ENCODE measurements at places on chromosomes 1 and 21. TPM values are rescaled to one million over a fixed set of nuclear protein-coding genes. Genes with fewer than 3 reads are reported as not detected.
A peak's percentile ranks its signal among the peaks of the same experiment; 100 is the strongest.

- no peak overlapping the region for H3K4me3 ChIP-seq
- no peak for DNase-seq
- H3K27me3 ChIP-seq = no peaks in the 10 kb centered on the region
- no peak overlapping the region for H3K27ac ChIP-seq
- no peaks in the 10 kb centered on the region for H3K36me3 ChIP-seq
Observed at GRCh38 chr1:53172426-53173128, 24.0 kb upstream of the CPT2 start.

DNA sequence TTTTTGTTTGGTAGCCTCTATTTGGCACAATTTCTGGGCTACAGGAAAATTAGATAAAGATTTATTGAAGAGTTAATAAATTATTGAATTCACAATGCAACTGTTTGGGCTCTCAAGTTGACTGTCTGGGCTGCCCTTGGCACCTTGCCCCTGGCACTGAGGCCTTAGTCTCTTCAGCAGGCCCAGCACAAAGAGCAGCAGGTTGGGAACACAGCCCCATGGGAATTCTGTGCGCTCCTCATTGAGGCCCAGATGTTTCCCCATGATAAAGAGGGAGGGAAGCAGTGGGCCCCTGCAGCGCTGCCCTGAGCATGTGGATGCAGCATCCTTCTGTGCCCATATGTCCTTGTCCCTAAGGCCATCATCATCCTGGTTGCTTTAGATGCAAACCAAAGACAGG, 2.9 kb downstream of the CRNN start:
- no peaks in the 10 kb centered on the region for H3K4me1 ChIP-seq
- H3K27ac ChIP-seq = no peak overlapping the region
- H3K4me3 ChIP-seq = no peak overlapping the region
- no peaks in the 10 kb centered on the region for H3K36me3 ChIP-seq
- no peak for DNase-seq

DNA sequence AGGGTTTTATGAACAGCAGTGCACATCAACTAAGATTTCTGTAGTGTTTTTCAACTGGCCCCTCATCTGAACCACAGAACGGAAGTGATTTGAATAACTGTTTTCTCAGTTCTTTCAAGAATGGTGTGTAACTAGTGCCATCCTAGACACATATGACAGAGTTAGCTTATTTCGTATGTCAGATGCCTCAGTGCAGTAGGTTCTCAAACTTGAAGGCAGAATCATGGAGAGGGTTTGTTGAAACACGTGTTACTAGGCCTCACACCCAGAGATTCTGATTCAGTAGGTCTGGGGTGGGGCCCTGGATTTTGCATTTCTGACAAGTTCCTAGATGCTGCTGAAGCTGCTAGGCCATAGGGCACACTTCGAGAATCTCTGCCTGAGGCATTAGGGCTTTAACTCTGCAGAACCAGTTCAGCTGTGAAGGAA, 49.0 kb downstream of the SCCPDH start:
- H3K27me3 ChIP-seq = no peaks in the 10 kb centered on the region
- no peaks in the 10 kb centered on the region for H3K36me3 ChIP-seq
- H3K4me1 ChIP-seq = no peaks in the 10 kb centered on the region

DNA sequence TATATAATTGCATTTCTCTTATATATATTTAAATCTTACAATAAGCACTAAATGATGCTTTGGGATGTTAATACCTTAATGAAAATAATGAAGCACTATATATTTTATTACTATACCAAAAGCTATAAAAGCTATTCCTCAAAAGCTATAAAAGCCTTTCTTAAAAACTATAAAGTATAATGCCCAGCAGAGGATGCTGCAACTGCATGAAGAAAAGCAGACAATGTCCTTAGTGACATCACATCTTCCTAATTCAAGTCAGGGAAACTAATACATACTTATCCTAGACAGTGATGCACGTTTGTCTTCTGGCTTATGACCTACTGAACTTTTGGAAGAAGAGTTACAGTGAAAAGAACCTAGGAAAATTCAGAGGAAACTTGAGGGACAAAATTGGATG, 13.6 kb upstream of the C1orf185 start:
- H3K27ac ChIP-seq = no peak overlapping the region
- H3K4me1 ChIP-seq = no peaks in the 10 kb centered on the region
- no peak overlapping the region for H3K4me3 ChIP-seq
- no peaks in the 10 kb centered on the region for H3K27me3 ChIP-seq
- no peak for DNase-seq

- H3K4me3 ChIP-seq = no peak overlapping the region
- no peaks in the 10 kb centered on the region for H3K36me3 ChIP-seq
- H3K27me3 ChIP-seq = no peaks in the 10 kb centered on the region
- no peak for DNase-seq
Observed at GRCh38 chr1:229344139-229344538, 1.3 kb upstream of the CCSAP start.

DNA sequence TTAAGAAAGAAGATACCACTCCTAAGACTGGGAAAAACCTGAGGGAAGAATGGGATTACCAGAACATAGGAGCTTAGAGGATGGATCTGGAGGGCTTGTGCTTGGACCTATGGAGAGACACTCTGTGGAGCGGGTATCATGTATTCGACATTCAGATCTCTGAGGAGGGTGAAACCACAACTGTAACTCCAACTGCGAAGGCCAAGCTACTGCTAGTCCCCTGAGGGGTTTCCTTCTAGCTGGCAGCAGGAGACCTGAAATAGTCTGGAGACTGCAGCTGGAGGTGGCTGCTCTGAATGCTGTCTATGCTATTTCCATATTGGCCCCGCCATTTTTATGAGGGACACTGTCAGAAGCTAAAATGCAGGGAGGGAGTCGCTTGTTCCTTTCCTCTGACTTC, 462.3 kb downstream of the PTPRC start:
- H3K27me3 ChIP-seq = no peaks in the 10 kb centered on the region
- DNase-seq = no peak
- H3K4me3 ChIP-seq = no peak overlapping the region
- H3K4me1 ChIP-seq = no peaks in the 10 kb centered on the region
- H3K36me3 ChIP-seq = no peaks in the 10 kb centered on the region

DNA sequence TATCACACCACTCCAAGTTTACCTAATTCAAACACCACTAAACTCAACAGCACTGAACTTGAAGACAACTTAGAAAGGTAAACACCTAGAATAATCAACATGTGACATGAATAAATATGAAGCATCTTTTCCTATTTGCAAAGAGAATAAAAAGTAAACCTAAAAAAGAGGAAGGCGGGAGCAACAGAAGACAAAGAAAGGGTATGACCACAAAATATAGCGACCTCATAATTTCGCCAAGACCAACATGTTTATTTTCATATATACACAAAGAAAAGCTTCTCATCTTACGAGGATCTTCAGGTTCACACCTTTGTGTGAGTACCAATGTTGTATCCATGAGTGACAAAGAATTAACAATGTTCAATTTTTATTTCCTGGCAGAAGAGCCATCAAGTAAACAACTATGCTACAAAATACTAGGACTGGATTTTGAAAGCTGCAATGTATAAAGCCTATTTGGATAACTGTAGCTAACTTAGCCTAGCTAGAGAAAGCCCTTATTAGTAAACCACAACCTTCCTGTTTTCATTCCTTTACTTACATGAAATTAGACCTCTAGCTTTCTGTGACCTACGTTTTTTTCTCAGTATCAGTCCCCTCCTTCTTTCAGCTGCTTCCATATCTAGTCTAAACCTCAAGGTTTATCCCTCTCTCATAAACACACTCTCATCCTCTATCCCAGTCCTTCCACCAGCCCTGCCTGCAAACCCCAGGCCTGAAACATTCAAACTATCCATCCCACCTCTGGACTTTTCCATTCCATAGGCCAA, 21.3 kb upstream of the PHTF1 start:
- H3K36me3 ChIP-seq = peaks cover 2% of the 10 kb centered on the region
- H3K4me3 ChIP-seq = no peak overlapping the region
- H3K4me1 ChIP-seq = peaks cover 2% of the 10 kb centered on the region
- no peaks in the 10 kb centered on the region for H3K27me3 ChIP-seq
- no peak overlapping the region for H3K27ac ChIP-seq
- no peak for DNase-seq

- H3K36me3 ChIP-seq = no peaks in the 10 kb centered on the region
- H3K4me3 ChIP-seq = no peak overlapping the region
- H3K4me1 ChIP-seq = no peaks in the 10 kb centered on the region
Observed at GRCh38 chr1:86753700-86754099, 49.3 kb downstream of the SH3GLB1 start.

DNA sequence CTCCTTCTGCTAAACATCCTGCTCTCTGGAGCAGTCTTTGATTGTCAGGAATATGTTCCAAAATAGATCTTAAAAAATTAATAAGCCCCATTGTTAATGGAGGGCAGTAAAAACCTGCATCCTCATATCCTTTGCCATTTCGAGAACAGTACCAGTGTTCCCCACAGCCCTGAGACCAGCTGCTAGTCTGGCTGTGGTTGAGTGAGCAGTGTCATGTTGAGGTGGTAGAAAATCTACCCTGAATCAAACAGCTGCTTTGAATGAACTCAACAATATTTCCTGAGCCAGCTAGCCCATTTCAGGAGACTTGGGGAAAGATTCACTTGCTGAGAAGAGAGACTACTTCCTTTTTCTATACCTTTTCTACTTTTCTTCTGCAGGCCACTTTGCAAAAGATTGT, 24.4 kb downstream of the FABP3 start:
- no peak overlapping the region for H3K4me3 ChIP-seq
- no peaks in the 10 kb centered on the region for H3K4me1 ChIP-seq
- no peaks in the 10 kb centered on the region for H3K27me3 ChIP-seq
- H3K36me3 ChIP-seq = peaks cover 6% of the 10 kb centered on the region
- DNase-seq = no peak

- no peak for DNase-seq
- H3K4me1 ChIP-seq = no peaks in the 10 kb centered on the region
- no peaks in the 10 kb centered on the region for H3K27me3 ChIP-seq
- no peaks in the 10 kb centered on the region for H3K36me3 ChIP-seq
- H3K27ac ChIP-seq = no peak overlapping the region
Observed at GRCh38 chr1:53070621-53071020, 8.6 kb downstream of the PODN start.

GRCh38 chr1:18592368-18592767, 38.3 kb upstream of the PAX7 start:
- DNase-seq = no peak
- H3K4me1 ChIP-seq = no peaks in the 10 kb centered on the region
- H3K4me3 ChIP-seq = no peak overlapping the region
- no peaks in the 10 kb centered on the region for H3K27me3 ChIP-seq
- no peaks in the 10 kb centered on the region for H3K36me3 ChIP-seq

GRCh38 chr1:36590771-36591170, 108.1 kb upstream of the CSF3R start:
- H3K27me3 ChIP-seq = no peaks in the 10 kb centered on the region
- no peak overlapping the region for H3K27ac ChIP-seq
- H3K36me3 ChIP-seq = no peaks in the 10 kb centered on the region
- no peaks in the 10 kb centered on the region for H3K4me1 ChIP-seq

DNA sequence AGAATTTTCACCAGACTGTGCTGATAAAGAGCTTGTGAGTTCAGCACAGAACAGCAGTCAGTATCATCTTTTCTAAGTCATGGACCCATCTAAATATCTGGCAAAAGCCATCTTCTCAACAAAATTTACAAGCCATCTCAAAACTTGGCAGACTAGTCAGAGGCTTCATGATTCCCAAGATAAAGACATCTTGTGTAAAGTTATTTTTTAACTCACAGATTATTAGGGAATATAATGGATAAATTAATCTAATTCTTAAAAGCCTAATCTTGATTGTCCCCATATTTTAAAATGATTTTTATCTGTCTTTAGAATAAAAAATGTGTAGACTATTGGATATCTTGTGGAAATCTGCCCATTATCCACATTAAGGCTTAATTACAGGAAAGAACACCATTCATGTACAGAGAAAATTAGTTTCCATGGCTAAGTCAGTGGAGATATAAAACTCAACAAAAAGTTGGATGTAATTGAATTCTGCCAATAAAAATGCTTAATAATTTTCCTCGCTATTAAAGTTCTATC, 159.8 kb downstream of the ZP4 start:
- peaks cover 3% of the 10 kb centered on the region for H3K4me1 ChIP-seq
- no peak overlapping the region for H3K4me3 ChIP-seq
- H3K36me3 ChIP-seq = no peaks in the 10 kb centered on the region
- H3K27me3 ChIP-seq = no peaks in the 10 kb centered on the region
- H3K27ac ChIP-seq = no peak overlapping the region

GRCh38 chr21:45405271-45405818, 380 bp downstream of the COL18A1 start:
- DNase-seq = peak; percentile 67
- no peaks in the 10 kb centered on the region for H3K36me3 ChIP-seq
- no peaks in the 10 kb centered on the region for H3K27me3 ChIP-seq

DNA sequence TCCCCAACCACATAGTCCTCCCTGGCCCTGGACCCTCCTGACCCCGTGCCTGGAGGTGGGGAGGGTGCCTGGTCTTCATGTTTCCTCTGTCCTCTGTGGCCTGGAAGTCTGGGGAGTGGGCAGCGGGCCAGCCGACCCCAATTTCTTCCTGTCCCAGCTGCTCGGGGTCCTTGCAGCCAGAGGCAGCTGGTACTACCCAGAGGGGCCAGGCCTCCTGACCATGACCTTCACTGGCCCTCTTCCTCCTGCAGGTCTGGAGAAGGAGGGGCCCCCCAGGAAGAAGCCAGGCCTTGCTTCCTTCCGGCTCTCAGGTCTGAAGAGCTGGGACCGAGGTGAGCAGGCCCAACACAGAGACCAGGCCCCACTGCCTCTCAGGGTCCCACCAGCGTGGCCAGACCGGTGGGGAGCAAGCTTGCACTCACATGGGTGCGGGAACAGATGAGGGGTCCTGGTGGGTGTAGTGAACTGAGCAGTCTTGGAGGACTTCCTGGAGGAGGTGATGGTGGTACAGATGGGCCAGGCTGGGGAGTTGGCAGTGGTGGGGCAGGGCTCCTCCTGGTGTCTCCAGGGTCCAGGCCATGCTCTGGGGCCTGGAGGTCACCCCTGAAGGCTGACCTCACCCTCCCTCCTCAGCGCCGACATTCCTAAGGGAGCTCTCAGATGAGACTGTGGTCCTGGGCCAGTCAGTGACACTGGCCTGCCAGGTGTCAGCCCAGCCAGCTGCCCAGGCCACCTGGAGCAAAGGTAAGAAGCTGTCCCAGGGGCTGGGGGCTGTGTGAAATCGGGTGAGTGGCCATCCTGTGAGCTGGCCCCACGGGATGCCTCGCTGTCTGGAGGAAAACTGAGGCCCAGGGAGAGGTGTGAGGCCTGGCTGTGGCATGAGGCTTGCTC, 32.7 kb downstream of the TRIM11 start:
- no peaks in the 10 kb centered on the region for H3K27me3 ChIP-seq
- H3K4me1 ChIP-seq = no peaks in the 10 kb centered on the region
- no peaks in the 10 kb centered on the region for H3K36me3 ChIP-seq
- no peak overlapping the region for H3K4me3 ChIP-seq

- H3K27me3 ChIP-seq = no peaks in the 10 kb centered on the region
- H3K36me3 ChIP-seq = no peaks in the 10 kb centered on the region
- H3K4me3 ChIP-seq = no peak overlapping the region
- no peak for DNase-seq
Observed at GRCh38 chr1:172976222-172977041, 74.3 kb downstream of the TNFSF18 start.

C1orf210 gene
- not detected for total RNA-seq

ZNF362 gene
- total RNA-seq = 36.2 TPM

LCE1A gene
- total RNA-seq = not detected

KRTAP19-1 gene
- total RNA-seq = not detected

SPRR2A gene
- total RNA-seq = not detected

KRTAP19-4 gene
- total RNA-seq = not detected
